ENCODE measurements at places on chromosomes 5 and 9.

DNA sequence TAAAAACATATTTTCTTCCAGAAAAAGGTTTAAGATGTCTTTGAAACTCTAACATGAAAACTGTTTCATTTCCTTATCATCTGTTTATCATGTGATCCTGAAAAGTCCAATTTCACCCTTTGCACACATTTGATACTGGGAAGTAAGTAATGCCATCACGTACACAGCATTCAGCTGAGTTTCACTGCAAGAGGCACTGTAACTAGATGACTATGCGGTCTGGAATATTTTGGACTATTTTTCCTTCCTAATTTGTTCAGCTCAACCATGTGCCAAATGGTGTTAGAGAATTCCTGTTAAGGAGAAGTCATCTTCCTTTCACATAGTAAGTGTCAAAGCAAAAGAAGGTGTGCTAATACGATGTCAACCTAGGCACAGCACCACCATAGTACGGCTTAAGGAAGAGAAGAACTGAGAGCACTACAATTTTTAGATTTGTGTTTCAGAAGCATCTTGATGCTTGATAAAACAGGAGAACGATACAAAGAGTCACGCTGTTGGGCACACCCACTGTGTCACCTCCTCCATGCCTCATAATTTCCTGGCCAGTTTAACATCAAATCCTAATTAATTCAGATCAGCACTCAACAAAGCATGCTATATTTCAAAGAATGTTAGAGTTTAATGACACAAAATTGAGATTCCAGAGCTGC lies 77.5 kb downstream of the GNAQ start:
- DNase-seq: no peak

DNA sequence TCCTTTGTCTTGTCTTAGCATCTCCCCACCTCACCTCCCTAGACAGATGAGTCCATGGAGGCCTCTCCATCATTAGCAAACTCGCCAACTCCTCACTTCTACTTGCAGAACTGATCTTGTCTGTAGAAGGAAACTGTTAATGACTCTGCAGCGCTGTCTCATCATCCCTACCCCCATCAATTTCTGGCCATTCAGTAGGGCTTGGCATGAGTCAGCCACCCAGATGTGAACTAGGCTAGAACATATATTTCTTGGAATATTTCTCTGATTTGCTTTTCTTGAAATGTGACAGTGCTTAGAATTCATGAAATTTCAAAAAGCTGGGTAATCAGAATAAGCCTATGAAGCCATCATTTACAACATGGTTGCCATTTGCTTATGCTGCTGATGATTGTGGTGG lies 1125.0 kb upstream of the DMAC1 start:
- no peak for DNase-seq

DNA sequence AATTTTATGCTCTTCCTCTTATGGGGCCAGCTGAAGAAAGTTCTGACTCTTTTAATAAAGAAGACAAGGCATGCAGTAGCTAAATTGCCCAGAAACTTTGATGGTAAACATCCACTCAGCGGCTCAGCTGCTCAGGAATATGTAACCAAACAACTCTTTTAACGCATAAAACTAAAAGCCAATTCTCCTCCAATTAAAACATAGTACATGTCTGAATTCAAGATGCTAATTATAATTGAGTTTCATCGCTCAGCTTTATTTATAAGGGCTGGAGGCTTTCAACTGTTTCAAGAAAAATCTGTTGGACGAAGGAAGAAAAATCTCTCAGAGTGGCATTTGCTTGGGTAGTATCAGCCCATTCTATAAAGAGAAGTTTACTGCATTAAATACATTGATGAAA lies 359.5 kb downstream of the PTPRD start:
- no peak for DNase-seq

GRCh38 chr9:99878651-99879050 lies 27.8 kb upstream of the STX17 start:
- no peak for DNase-seq

- no peak for DNase-seq
These were observed 1163.6 kb downstream of the CDH12 start for GRCh38 chr5:21689587-21689986.

DNA sequence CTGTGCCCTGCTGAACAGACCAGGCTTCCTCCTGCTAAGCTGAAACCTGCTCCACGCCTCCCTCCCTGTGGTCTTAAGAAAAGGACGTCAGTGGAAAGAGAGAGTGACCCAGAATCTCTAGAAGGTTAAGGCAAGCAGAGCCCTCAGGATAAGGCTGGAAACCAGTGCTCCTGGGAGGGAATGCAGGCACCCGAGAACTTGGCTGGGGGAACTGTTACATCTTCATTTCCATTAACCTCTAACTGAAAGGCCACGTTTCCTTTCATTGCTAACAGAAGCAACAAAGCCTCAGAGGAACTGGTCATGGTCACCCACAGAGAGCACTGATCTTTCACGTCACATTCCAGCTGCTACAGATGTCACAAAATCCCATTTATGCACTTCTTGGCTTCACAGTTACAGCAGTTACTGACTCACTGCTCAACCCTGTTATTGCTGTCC lies 26.1 kb upstream of the AKNA start:
- DNase-seq: no peak

DNA sequence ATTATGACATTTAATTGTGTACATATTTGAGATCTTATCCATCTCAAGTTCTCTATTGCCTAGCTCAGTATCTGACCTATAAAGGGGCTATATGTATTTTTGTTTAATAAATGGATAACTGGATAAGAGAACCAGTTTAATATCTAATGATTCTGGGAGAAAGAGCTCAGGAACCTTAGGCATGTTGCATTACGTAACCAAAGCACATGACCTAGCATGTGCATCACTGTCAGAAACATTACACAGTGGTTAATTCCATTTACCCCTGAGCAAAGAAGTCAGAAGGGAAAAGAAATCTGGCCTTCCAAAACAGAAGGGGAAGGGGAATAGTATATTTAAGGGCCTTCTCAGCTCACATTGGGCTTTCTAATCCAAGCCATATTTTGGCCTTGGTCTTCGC lies 12.3 kb downstream of the PAPPA start:
- DNase-seq: no peak

GRCh38 chr9:104882086-104882485 lies 45.9 kb downstream of the ABCA1 start:
- no peak for DNase-seq

DNA sequence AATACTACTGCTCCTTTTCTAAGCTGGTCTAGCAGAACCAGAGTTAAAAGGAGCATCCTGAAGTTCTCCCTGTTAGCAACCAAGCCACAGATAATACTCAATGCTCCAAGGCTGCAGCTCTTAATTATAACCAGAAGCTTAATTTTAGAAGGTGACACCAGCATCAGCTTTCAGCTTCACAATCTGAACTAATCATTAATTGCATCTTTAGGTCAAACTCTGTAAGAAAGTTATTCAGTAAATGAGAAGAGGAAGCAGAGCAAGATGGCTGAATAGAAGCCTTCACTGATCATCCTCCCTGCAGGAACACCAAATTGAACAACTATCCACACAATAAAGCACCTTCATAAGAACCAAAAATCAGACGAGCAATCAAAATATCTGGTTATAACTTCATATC lies 38.5 kb downstream of the APBA1 start:
- no peak for DNase-seq

- DNase-seq: no peak
These were observed 106.3 kb downstream of the TENT4A start for GRCh38 chr5:6819521-6819920.

DNA sequence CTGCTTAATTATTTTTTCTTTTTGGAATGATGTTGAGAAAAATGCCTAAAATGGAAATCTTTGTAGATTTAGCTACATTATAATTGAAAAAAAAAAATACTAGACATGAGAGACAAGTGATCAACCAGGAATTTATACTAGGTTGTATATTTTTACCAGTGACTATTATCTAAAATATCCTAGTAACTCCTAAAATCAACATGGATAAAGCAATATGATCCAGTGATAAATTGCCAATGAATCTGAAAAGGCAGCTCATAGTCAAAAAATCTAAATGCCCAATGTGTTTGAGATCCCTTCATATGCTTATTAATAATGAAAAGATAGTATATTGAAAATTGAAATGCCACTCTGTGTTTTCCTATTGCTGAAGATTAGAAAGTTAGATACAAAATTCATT lies 778.2 kb downstream of the MTRR start:
- no peak for DNase-seq

DNA sequence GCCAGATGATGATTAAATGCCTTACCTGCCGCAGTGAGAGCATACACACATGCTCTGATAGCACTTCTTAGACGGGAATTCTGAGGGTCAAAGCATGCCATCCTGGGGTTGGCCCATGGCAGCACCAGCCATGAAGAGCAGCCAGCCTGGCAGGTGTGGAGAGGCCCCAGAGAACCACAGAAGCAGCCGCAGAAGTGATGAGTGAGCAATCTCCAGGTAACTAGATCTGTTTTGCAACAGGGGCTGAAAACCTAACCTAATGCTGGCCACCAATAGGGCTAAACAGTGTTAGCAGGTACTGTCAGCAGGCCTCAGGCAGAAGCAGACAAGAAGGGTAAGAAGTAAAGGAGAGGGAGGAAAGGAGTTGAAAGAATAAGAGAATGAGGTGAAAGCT lies 33.5 kb upstream of the HOMER1 start:
- DNase-seq: no peak

DNA sequence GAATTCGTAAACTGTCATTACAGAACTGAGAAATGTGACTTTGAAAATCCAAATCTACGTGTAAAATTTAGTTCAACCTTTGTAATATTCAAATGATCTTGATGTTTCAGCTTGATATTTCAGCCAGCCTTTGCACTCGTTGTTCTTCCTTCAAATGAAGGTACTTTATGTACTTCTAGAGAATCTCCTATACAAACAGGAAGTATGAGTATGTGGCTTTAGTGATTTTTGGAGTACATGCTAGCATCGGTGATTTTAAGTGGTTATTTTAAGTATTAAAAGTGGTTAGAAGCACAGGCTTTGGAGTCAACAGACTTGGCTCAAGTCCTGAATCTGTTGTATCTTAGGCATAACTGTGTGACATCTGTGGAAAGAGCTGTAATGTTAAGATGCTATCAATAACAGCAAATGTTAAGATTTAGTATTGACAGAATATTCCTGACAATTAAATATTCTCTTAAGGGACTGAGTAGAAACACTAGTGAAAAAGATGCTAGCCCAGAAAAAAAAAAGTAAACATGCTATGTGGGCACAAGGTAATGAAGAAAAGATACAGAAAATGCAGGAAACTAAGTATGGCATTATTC lies 398.0 kb downstream of the ADGRV1 start:
- no peak for DNase-seq

Measured in GM19239 (cell line).